Stromal cell of bone marrow (primary cell): ENCODE measurements at places on chromosomes 12 and 14.

- DNase-seq = no peak
Measured at GRCh38 chr12:24945039-24945438, 3.9 kb downstream of the BCAT1 start.

DNA sequence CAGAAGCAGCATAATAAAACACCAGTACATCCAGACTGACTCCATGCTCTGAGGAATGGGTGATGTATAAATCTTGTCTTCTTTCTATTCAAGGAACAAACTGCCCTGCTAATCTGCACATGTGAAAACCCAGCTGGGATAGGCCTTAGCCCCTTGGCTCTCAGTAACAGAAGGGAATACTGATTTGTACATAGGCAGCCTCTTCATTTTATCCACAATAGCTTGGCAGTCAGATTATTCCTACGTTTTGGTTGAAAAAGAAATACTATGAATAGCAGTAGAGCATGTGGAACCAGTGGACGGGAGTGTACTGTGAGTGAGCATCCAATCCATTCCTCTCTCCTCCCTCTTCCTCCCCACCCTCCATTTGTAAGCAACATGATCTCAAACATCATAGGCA, 113.5 kb upstream of the ARHGAP5 start:
- no peak for DNase-seq

- DNase-seq = no peak
Measured at GRCh38 chr14:50874757-50875156, 2.9 kb downstream of the ABHD12B start.

- no peak for DNase-seq
Measured at GRCh38 chr12:130251236-130251780, 86.4 kb upstream of the PIWIL1 start.

DNA sequence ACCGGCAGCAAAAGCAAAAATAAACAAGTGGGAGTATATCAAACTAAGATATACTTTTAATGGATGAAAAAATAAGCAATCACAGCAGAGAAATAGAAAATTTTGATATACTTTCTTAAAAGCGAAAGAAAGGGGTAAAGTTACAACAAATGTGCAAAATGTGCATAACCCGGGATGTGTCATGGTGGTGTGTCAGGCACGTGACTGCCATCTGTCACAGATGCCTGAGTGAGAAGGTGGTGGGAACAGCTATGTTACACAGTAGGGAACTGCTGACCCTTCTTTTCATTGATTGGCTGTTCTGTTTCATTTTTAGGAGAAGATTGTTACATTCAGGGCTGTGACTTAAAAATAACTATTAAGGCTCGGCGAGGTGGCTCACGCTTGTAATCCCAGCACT, 168.1 kb upstream of the PELI2 start:
- DNase-seq = no peak

- no peak for DNase-seq
Measured at GRCh38 chr12:113232840-113233585, 11.7 kb downstream of the TPCN1 start.

- DNase-seq = no peak
Measured at GRCh38 chr14:32342847-32343194, 13.7 kb downstream of the AKAP6 start.

GRCh38 chr12:65657635-65658034, 166.6 kb upstream of the HMGA2 start:
- DNase-seq = no peak

DNA sequence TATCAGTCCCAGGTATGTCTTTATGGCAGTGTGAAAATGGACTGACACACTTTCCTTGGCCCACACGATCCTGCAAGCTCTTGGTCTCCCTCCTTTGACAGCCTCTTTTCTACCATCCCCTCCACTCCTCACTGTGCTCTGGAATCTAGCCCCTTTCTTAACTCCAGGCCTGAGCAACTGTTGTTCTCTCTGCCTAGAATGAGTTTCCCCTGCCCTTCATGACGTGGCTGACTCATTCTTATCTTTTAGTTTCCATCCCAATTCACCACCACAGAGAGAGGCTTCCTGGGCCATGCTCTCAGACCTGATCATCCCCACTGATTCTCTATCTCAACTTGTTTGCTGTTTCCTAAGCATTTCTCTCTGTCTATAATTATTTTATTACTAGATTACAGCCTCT, 157.4 kb upstream of the HMGA2 start:
- no peak for DNase-seq

GRCh38 chr12:110579535-110580253, 3.4 kb downstream of the PPTC7 start:
- no peak for DNase-seq

GRCh38 chr14:100731846-100732765, 5.4 kb downstream of the DLK1 start:
- no peak for DNase-seq

- no peak for DNase-seq
Measured at GRCh38 chr14:41957459-41957858, 350.8 kb downstream of the LRFN5 start.
